ENCODE measurements at places on chromosomes 2 and 18.

- DNase-seq: no peak
Observed at GRCh38 chr2:191567206-191567605, 110.7 kb upstream of the NABP1 start.

GRCh38 chr18:13617826-13618515, 108.4 kb downstream of the FAM210A start:
- DNase-seq: no peak

- no peak for DNase-seq
Observed at GRCh38 chr18:26706911-26707351, 158.6 kb downstream of the AQP4 start.

GRCh38 chr2:19979932-19980331, 10.0 kb downstream of the WDR35 start:
- no peak for DNase-seq

DNA sequence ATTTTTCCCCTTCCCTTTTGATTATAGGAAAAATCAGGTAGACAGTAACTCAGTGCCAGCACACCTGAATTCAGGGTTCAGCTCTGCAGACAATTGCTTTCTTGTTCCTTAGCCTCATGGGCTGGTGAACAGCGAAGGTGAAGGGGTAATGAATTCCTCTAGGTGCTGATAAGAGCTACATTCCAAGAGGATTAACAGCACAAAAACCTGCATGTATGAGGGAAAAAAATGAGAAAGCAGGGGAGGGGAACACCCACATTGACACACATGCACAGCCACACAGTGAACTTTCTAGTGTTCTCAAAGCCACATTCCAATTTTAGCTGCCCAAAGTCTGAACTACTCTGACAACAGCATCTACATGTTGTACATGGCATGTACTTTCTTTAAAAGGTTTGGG, 46.1 kb downstream of the SPATS2L start:
- no peak for DNase-seq

GRCh38 chr18:38290229-38290628, 724.6 kb upstream of the CELF4 start:
- DNase-seq: no peak

DNA sequence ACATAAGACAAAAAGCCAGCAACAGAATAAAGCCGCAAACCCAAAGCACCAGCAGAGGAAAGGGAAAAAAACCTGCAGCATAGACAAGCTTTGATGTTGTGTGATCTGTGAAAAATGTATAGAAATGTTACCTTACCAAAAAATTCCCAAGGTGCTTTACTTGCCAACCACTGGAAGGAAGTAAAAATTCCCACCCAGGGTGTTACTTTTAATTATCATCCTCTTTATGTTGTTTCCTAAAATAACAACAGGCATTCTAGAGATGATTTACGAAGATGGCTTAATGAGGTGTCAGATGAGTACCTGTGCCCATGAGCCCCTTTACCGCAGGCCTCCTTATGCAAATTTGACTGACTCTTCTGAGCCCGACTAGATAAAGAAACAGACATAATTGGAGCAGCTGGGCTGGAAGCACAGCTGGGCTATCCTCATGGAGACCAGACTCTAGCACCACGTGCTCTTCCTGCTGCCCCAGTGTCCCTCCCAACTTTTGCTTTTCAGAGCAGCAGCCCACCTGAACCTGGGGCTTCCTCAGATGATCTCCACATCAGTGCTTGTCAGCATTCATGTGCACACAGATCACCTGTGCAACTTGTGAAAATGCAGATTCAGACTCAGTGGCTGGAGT, 41.5 kb downstream of the SRSF7 start:
- no peak for DNase-seq

DNA sequence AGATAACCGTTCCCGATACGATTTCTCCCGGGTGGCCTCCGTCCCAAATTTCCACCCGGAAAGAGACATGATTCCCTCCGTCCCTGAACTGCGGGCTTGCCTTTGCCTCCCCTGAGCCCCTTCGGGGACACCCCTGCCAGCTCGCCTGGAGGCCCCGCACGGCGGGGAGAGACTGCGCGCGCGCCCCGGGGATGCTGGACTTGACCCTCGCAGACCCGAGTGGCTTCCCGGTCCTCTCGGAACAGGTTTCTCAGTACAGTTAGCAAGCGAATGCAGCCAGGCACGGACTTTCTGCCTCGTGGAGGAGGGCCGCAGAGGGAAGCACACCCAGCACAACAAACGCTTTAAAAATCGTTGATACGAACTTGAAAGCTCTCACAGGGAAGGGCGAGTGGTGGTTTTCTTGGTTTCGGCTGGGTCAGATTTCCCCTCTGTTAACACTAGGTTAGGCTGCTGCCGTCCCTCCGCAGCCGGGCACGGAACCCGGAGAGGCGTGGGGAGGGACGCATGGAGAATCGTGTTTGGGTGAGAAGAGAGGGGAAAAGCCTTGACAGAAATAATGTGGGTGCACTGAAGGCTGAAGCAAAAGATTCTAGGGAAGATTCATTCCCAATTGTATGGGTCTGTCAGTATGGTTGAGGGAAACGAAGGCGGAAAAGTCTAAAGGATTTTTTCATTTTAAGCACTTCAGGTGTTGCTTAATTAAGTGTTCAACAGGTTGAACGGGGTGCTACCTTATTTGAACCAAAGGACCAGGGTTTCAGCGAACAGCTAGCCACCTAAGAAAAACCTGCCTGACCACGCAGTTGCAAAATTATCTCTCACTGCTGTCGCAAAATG, 916 bp downstream of the TNFRSF11A start:
- no peak for DNase-seq

- no peak for DNase-seq
Observed at GRCh38 chr2:12930391-12930790, 213.7 kb downstream of the TRIB2 start.

- DNase-seq: no peak
Observed at GRCh38 chr2:231425811-231426703, 30.5 kb downstream of the B3GNT7 start.

- no peak for DNase-seq
Observed at GRCh38 chr2:3099145-3099859, 278.3 kb downstream of the EIPR1 start.

DNA sequence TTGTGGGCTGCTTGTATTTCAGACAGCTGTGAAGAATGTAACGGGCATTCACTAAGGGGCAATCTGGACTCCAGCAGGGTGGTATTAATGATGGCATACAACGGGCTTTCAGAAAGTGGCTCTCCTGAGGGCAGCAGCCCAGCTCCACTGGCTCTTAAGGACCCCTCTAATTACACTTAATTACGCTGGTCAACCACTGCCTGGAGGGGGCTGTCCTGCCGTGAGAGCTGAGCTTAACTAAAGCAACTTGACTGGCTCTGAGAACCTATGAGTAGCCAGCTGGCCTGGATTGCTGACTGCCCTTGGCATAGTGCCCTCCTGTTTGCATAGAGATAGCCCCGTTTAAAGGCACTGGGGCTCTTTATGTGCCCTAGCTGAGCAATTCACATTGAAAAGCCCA, 3.8 kb downstream of the LIPG start:
- DNase-seq: no peak

GRCh38 chr2:148301362-148301761, 280.5 kb downstream of the MBD5 start:
- no peak for DNase-seq

DNA sequence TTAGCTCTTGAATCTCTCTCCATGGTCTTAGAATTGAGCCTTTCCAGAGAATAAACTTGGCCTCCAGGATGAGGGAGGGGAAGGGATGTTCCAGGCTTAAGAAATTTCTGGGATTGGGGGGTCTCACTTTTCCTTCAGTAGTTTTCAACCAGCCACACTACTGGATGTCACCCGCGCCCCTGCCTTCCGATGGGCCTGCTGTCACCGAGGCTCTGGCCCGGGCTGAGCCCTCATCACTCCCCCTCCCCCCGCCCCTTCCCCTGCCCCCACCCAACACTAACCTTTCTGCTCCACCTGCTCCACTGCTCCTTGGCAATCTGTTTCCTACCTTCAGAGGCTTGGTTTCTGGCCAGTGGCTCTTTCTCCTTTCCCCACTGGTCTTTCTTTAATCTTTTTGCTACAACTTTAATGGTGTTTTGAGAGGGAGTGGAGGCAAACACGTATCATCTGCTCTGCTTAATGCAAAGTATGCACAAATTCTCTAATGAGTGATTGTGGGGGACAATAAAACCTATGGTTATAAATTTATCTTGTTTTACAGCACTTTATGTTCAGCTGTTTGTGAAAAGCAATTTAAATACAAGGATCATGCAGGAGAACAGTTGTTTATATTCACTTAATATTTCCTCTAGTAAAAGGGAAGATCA, 155.1 kb downstream of the WDSUB1 start:
- DNase-seq: no peak

DNA sequence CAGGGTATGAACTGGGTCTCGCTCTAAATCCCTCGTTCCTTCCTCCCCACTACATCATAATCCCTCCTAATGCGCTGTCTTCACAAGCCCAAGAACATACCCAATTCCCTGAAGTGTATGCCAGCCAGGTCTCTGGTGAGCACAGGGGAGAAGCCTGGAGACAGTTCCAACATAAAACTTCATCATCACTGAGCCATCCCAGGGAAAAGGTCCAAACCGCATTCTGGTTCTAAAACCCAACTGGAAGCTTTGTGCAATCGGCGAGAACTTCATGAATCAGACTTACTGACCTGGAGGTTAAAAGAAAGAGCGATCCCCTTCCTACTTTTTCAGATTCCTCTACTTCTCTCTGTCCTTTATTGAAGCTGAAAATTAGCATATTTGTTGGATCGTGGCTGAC, 132.7 kb downstream of the ALPK2 start:
- DNase-seq: no peak

- DNase-seq: no peak
Observed at GRCh38 chr2:172642301-172643020, 86.6 kb downstream of the PDK1 start.

DNA sequence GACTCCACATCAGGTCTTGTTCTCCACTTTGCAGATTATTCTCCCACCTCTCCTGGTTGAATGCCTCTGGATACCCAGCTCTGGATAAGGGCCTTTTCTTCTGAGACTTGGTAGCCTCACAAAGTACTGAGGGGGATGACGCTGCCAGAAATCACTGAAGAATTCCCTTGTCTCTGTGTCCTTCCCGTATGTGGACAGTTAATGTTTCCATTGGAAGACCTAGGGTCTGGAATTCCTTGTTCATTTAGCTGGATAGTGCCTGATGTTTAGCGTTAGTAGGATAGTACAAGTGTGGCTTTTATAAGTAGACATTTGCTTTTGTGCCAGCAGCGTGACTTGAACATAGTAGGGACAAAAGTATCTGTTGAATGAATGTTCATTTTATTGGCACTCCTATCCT, 76.9 kb downstream of the CLHC1 start:
- DNase-seq: no peak

DNA sequence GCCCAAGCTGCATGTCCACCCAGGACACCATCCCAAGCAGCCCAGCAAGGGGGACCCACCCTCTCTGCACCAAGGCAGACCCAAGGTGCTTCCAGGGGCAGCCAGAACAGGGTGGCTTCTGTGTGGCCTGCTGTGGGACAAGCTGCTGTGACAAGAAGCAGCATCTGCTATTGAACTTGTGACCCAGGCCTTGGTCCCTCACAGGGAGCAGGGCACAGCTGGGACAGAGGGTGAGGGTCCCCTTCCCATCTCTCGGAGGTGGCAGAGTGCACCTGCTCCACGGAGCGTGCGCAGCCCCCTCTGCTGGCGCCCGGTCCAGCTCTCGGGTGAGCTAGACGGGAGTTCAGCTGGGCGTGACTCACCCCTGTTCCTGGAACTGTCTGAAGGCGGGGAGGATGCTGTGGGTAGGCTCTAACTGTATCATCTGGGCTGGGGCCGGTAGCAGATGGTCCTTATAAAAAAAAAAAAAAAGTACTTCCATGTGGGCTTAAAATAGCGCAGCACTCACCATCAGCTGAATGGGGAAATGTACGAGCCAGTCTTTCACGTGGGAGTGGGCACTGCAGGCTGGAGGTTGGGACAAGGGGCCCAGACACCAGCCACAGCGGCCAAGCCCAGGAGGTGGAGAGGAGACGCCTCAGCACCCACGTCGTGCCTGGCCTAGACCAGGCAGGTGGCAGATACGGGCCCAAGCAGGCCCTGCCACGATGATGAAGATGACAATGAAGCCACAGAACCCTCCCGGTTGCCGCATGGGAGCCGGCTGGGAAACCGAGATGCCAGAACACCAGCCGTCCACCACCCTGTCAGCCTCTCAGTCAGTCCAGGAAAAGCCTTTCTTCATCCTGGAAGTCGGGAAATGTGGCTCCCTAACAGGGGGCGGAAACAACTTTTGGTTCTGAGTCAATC, 136.8 kb upstream of the ID2 start:
- peak; percentile 84 for DNase-seq

DNA sequence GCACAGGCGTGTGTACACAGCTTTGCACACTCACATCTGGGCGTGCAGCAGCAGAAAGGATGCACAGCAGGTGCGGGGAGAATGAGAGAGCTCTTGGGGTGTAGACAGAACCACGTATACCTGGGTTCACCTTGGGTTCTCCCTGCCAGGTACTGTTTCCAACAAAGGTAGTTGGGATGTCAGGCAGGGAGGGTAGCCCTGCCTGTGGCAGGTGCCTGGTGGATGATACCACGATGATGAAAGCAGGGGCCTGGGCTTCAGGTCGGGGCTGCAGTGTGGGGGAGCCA, 6.5 kb upstream of the ARID5A start:
- DNase-seq: no peak

DNA sequence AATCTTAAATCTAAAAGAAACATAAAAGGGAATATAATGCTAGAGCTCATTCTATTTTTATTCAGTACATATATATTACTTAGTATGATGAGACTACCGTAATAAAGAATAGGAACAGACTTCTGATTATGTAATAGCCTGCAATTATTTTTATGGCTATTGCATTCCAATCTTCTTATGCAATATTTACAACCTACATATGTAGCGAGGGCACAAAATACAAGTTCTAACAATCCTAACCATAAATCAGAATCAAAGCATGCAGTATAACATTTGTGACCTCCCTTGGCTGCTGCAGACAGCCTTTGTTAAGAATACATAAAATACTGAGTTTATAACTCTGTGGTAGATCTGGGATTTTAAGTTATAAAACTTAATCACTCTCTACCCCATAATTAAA, 177.6 kb downstream of the BABAM2 start:
- no peak for DNase-seq

DNA sequence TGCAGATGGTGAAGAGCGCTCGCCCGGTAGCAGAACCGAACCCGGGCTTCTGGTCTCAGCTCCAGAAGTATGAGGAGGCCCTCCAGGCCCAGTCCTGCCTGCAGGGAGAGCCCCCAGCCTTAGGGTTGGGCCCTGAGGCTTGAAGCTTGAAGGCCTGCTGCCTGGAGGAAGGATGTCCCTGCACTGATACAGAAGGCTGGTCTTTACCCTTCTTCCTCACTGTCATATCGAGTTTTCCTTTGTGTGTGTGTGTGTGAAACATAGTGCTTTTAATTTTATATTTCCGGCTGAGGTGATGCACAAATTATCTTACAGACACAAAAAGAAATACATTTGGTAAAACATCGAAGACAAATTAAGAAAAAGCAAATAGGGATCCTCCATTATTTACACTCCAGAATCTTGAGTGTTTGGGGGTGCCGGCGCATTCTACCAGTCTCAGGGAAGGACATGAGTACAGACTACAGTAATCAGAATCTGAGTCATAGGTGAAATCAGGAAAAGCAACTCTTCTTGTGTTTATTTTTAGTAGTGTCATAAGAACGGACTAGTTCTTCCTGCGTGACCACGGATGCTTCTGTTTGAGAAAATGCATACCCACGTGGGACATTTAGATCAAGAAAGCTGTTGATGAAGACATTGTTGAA, 1.3 kb downstream of the DUSP28 start:
- DNase-seq: no peak

All from stimulated activated CD8-positive, alpha-beta memory T cell treated with anti-CD3 and anti-CD28 coated beads, Interleukin-4, amount 100 ng/mL, for 4 hours (primary cell).